ENCODE measurements at places on chromosomes 6 and 20. TPM values are rescaled to one million over a fixed set of nuclear protein-coding genes. Genes with fewer than 3 reads are reported as not detected.

GRCh38 chr6:41427642-41428335 is 92.4 kb downstream of the NCR2 start:
- peak; percentile 14 for DNase-seq
- H3K27ac ChIP-seq = no peak overlapping the region
- H3K4me1 ChIP-seq = no peaks in the 10 kb centered on the region
- H3K27me3 ChIP-seq = peaks cover 18% of the 10 kb centered on the region

- no peak for DNase-seq
- no peaks in the 10 kb centered on the region for H3K27me3 ChIP-seq
- no peak overlapping the region for H3K4me3 ChIP-seq
- no peaks in the 10 kb centered on the region for H3K4me1 ChIP-seq
- no peaks in the 10 kb centered on the region for H3K36me3 ChIP-seq
- no peak overlapping the region for H3K27ac ChIP-seq
These were observed 529.6 kb downstream of the DHX35 start for GRCh38 chr20:39491711-39492110.

The EFCAB8 gene
- under 0.01 TPM for total RNA-seq

The STMND1 gene
- total RNA-seq = not detected
